ENCODE measurements at places on chromosomes 4 and X.

GRCh38 chr4:67393699-67394281 lies 151.5 kb downstream of the CENPC start:
- DNase-seq: peak; percentile 68

GRCh38 chr4:39331191-39331590 lies 35.0 kb downstream of the RFC1 start:
- DNase-seq: no peak

- no peak for DNase-seq
Observed at GRCh38 chr4:67292636-67293035, 252.7 kb downstream of the CENPC start.

DNA sequence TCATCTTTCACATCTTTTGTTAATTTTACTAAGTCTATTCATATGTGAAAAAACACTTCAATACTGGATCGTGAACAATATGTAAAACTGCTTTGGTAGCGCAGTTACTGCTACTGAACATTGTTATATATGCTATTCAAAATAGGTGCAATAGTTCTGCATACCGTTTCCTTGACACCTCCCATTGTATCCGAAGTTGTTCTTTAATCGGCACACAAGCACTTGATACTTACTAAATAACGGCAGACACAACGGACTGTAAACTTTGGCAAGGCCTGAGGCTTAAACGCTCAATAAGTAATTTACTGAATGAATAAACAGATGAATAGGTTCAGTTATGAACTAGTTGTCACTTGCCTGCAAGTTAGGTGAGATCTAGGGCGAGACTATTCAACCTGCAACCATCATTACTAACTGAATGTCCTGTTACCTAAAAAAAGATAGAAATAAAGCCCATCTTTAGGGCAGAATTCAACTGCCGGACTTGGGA lies 620 bp downstream of the ANAPC10 start:
- DNase-seq: no peak

DNA sequence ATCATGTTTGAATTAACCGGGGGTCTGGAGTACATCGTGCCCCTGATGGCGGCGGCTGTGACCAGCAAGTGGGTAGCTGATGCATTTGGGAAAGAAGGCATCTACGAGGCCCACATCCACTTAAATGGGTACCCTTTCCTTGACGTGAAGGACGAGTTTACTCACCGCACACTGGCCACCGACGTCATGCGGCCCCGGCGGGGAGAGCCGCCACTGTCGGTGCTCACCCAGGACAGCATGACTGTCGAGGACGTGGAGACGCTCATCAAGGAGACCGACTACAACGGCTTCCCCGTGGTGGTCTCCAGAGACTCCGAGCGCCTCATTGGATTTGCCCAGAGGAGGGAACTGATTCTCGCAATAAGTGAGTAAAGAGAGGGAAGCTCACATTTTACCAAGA lies 56.9 kb downstream of the CLCN4 start:
- no peak for DNase-seq

GRCh38 chr4:113434247-113434587 lies 327.3 kb downstream of the CAMK2D start:
- no peak for DNase-seq

- no peak for DNase-seq
Observed at GRCh38 chr4:98482847-98483806, 175.3 kb downstream of the TSPAN5 start.

- DNase-seq: peak; percentile 4
Observed at GRCh38 chrX:10360116-10360515, 203.3 kb downstream of the CLCN4 start.

GRCh38 chrX:22192419-22193060 lies 80.2 kb upstream of the CBLL2 start:
- DNase-seq: peak; percentile 52

GRCh38 chr4:165118256-165118909 lies 5.7 kb upstream of the TMEM192 start:
- no peak for DNase-seq

DNA sequence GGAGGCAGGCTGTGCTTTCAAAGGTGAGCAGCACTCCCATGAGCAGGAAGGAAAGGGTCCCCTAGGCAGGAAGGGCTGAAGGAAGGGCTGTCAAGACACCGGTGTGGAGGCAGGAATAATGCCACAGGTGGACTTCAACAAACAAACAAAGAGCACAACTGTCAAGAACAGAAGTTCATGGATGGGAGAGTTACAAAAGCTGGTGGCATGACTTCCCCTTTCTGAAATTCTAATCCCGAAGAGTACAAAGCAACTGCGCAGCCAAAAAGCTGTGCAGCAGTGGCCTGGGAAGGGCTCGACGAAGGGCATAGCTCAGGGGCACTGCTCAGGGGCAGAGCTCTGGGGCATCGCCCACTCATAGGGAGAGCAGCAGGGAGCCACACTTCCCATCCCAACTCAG lies 582.3 kb upstream of the DIPK2B start:
- DNase-seq: no peak

- DNase-seq: no peak
Observed at GRCh38 chr4:12507868-12508481, 976.2 kb downstream of the RAB28 start.

DNA sequence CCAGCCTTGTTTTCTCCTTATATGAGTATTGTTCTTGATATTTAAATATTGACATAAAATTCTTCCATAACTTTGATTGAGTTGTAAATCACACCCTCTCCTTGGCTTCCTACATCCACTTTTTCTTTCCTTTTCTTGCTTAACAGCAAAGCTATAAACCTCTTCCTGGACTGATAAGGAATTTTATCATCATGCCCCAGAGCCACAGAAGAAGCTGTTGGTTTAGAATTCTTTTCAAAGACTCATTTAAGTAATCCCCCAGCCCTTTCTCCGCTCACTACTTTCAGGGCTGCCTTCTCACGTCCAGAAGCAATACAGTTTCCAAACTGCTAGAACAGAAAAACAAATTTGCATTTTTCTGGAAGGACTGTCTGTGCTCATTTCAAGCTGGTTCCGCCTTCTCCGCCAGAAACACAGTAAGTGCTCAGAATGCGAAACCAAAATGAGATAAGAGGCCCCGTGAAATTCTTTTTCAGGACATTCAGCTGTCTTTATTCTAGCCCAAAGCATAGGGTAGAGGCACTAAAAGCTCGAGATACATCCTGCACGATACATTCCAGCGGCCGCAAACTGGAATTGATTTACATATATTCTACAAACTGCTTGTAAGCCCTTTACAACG lies 849 bp downstream of the MID1 start:
- no peak for DNase-seq

DNA sequence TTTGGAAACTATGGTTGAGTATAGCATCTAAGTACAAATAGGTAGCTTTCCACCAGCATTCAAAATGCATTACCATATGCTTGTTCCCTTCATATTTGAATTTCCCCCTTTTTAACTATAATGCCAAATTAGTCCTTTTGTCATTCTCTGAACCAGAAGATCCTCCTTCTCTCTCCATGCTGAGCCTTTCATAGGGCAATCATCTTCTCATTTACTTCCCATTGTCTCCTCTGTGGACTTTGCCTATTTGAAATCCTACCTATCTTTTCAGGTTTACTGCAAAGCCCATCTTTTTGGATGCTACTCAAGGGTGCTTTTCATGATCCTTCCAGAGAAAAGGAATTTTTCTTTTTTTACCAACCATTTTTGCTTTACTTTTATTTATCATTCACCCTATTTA lies 54.7 kb downstream of the DKK2 start:
- DNase-seq: no peak

GRCh38 chr4:5884796-5885195 lies 8.1 kb downstream of the CRMP1 start:
- no peak for DNase-seq

All from tibial nerve (tissue), 4 donors.